ENCODE measurements at places on chromosomes 7 and 10.

- no peak for DNase-seq
Observed at GRCh38 chr7:34320412-34320811, 337.6 kb upstream of the NPSR1 start.

- DNase-seq = no peak
Observed at GRCh38 chr7:50400114-50400513, 50.0 kb downstream of the FIGNL1 start.

DNA sequence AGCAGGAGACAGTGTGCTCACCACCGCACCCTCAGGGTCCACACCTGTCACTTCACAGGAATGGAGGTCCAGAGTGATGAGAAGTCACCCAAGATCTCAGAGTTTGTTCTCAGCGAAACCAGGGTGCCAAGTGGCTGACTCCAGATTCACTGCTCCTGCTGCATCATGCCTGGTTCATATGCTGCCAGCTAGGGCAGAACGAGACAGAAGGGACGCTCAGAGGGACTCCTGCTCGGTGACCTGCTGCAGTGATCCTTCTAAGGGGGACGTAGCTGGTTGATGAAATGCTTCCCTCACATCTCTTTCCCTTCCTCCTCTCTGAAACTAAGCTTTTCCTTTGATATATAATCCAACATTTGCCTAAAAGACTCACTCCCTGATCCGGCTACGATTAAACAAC lies 248.5 kb downstream of the SFMBT2 start:
- no peak for DNase-seq

DNA sequence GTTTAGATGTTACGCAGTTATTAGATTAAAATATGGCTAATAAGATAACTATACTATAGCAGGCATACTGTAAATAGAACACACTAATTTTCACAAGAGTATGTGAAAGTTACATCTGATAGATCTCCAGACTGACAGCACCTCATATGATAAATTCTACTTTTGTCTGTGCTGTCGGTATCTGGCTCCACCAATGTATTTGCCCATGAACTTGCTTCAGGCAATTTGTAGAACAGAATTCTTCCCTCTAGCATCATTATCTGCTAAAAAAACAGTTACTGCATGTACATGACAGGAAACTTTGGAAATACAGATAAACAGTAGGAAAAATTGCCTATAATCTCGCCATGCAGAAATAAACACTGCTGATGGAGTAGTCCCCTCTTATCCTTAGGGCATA lies 137.7 kb downstream of the WNT2 start:
- DNase-seq = no peak

DNA sequence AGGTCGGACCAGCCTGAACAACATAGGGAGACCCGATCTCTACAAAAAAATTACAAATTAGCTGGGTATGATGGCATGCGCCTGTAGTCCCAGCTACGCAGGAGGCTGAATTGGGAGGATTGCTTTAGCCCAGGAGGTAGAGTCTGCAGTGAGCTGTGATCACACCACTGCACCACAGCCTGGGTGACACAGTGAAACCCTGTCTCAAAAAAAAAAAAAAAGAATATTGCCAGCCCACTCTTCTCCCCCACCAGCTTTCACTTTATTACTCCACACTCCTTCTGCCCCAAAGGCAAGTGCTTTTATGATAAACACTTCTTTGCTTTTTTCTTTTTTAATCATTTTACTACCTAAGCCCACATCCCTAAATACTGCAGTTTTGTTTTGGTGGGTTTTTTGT lies 14.8 kb downstream of the RAB19 start:
- no peak for DNase-seq

- no peak for DNase-seq
Observed at GRCh38 chr7:50584793-50585408, 19.7 kb upstream of the DDC start.

Measured in stimulated activated CD4-positive, alpha-beta T cell treated with anti-CD3 and anti-CD28 coated beads, TNF-alpha, amount 100 ng/mL, for 48 hours (primary cell).